Cardiac septum (tissue), 1 donor: ENCODE measurements at places on chromosomes 3 and 15.
A peak's percentile ranks its signal among the peaks of the same experiment; 100 is the strongest.

DNA sequence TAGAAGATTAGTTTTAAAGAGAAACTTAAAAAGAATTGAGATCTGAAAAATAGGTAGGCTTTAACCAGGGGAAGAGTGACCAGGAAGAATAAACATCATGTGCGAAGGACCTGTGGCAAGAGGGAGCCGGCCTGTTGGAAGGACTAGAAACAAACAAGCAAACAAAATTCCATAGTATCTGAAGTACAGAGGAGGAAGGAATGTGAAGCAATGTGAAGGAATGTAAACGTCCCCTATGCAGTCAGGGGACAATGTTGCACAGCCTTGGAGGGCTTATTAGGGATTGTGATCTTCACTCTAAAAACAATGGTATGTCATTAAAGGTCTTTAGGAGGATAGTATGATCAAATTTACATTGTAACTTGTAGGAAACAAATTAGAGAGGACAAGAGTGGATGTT is 84.4 kb upstream of the PLCL2 start:
- DNase-seq: no peak

GRCh38 chr3:103136621-103137020 is 701.8 kb downstream of the ZPLD1 start:
- no peak for DNase-seq

- DNase-seq: no peak
Measured at GRCh38 chr3:4865714-4866113, 113.5 kb upstream of the BHLHE40 start.

GRCh38 chr3:153246806-153247205 is 84.8 kb downstream of the RAP2B start:
- no peak for DNase-seq

DNA sequence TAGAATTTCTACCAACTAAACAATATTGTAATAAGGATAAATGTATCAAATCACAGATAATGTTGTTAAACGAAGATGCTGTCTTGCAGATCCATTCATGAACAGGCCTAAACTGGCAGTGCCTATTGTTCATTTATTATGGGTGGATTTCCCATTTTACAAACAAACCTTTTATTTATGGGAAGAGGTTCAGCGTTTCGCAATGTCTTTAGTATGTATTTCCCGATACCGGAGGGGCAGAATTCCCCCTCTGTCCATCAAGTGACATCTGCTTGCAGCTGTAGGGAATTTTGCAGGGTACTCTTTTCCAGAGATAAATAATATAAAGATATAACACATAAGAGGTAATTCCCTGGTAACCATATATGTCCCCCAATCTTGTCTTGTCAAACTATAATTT is 5.7 kb downstream of the CEP19 start:
- no peak for DNase-seq

GRCh38 chr15:83496766-83497165 is 49.6 kb downstream of the SH3GL3 start:
- DNase-seq: no peak

- DNase-seq: no peak
Measured at GRCh38 chr3:68485051-68485450, 447.3 kb downstream of the TAFA4 start.

GRCh38 chr3:117063930-117064329 is 354.4 kb downstream of the TUSC7 start:
- DNase-seq: no peak

DNA sequence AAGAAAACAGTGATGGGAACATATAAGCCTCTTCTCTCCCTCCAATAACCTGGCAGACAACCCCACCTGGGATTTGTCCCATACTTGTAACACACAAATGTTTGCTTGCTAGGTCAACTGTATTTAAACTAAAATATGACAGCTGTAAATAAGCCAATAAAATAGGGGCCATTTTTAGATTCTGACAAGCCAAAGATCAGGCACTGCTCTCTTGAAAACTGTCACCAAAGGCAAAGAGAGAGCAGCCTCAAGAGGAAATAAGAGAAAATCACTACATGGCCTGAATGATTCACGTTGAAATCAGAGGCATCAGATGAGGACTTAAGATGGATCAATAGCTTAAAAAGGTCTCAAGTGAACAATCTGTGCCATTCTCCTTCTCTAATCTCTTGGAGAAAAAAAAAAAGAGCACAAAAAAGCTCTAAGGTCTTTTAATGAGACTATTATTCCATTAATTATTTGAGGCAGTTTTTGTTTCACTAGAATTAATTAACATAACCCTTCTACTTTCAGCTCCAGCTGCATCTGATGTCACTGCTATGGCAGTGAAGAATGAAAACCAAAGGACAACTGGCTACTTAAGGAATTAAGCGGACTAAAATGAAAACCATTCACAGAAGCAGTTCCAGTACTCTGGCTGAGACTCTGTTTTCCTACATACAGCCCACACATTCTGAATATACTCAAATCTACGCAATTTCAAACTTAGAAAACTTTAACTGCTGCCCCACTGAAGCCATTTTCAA is 19.0 kb downstream of the MYO5A start:
- no peak for DNase-seq

DNA sequence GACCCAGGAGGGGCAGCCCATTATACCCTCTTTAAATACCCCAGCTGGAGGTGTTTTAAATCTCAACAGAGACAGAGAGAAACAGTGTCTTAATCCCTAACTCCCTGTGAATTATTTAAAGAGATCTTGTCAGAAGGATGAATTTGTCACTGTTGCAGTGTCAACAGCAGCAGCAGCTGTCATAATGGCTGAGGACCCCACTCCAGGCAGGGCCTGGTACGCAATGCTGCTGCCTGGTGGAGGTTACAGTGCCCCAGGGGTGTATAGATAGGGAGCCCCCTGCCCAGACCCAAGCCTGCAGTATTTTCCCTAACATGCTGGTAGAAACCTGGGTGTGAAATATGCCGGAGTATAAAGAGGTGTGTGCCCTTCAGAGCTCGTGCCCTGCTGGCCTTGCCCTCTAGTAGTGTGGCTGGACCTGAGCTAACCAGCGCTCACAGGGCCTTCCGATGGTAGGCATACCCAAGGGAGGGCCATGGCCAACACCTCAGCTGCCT is 143.0 kb downstream of the EPHB1 start:
- no peak for DNase-seq

GRCh38 chr15:83919319-83919830 is 265.5 kb downstream of the ADAMTSL3 start:
- DNase-seq: no peak

- DNase-seq: no peak
Measured at GRCh38 chr3:61117045-61117898, 134.0 kb downstream of the FHIT start.

GRCh38 chr3:187836823-187837770 is 91.8 kb upstream of the BCL6 start:
- DNase-seq: no peak

GRCh38 chr15:80682201-80682600 is 12.9 kb upstream of the ABHD17C start:
- DNase-seq: no peak

GRCh38 chr15:73426323-73426994 is 16.5 kb upstream of the REC114 start:
- DNase-seq: no peak

GRCh38 chr15:70090436-70091296 is 7.1 kb downstream of the TLE3 start:
- DNase-seq: no peak

- DNase-seq: no peak
Measured at GRCh38 chr15:42650208-42651066, 75.0 kb downstream of the STARD9 start.

GRCh38 chr3:7881946-7882345 is 619.7 kb upstream of the LMCD1 start:
- no peak for DNase-seq

DNA sequence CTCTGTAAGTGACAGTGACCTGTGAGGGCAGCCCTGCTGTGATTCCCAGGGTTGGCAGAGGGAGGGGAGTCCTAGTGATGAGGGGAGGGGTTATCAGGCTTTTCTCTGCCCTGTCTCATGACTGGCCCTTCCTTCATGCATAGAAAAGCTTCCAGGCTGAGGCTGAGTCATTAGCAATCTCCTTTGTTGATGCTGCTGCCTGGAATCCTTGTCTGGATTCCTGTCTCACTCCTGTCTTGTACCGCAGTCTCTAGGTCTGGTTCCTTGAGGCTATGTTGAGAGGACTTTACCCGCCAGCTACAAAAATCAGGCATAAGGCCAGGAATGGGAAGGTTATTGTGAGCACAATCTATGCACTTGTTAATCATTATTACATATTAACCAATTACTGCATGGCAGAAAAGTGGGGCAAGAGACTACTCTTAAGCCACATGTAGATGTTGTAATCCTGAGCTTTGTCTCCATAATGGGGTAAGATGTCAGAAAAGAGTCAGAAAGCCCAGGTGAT is 7.2 kb downstream of the KLHL6 start:
- no peak for DNase-seq

- DNase-seq: no peak
Measured at GRCh38 chr15:39629371-39629770, 48.5 kb downstream of the THBS1 start.

DNA sequence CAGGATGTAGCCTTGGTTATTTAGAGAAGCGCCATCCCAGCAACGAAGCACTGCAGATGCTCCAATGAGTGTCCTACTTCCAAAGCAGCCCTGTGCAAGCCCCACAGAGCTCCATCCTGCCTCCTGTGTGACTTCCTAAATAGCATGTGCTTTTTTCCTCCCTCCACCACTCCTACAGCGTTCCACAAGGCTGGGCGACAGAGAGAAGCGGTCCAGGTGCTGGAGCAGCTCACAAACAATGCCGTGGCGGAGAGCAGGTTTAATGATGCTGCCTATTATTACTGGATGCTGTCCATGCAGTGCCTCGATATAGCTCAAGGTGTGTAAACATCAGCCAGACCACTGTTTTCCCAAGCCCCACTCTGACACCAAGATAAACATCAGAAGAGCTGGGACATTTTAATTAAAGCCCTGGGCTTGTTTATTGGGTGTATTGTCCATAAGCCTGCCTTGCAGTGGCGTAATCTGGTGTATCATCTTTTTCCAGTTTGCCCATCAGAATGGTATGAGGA is 22.2 kb upstream of the RHO start:
- DNase-seq: no peak

DNA sequence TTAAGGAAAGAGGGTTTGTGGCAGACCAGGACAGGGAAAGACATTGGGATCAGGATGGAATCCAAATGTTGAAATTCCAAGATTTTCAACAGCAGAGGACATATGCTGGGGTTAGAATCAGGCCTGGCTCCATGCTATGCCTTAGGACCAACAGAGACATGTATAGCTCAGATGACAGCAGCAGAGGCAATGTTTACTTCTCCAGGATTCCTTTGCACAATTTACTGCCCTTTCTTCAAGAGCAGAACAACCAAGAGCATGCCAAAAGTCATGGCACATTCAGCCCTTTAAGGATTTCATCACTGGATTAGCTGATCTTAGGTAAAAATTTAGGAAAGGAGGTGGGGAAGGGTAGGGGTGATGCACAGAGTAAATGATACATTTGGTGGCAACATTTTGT is 69.6 kb upstream of the GSK3B start:
- DNase-seq: no peak

- DNase-seq: no peak
Measured at GRCh38 chr3:71102111-71102983, 481.2 kb downstream of the FOXP1 start.

DNA sequence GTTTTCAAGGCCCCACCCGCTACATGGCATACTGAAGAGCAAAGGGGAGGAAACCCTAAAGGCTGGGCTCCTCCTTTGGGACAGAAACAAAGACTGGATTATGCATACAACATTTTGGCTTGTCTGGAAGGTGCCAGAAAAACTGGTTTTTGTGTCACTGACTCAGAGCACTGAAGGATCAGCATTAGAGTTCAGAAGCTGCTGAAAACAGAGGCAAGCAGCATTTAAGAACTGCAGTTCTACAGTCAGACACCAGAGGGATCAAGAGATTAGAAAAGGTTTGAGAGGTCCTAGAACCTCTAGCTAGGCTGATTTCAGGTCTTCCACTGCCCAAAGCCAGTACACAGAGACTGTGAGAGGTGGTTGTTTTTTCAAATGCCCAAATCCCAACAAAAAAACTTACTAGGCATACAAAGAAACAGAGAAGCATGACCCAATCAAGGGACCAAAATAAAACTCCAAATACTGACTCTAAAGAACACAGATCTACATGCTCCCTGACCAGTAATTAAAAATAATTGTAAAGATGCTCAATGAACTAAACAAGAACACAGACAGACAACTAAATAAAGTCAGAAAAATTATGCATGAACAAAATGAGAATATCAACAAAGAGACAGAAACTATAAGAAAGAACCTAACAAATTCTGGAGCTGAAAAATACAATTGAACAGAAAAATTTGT is 91.2 kb downstream of the SENP2 start:
- DNase-seq: no peak

DNA sequence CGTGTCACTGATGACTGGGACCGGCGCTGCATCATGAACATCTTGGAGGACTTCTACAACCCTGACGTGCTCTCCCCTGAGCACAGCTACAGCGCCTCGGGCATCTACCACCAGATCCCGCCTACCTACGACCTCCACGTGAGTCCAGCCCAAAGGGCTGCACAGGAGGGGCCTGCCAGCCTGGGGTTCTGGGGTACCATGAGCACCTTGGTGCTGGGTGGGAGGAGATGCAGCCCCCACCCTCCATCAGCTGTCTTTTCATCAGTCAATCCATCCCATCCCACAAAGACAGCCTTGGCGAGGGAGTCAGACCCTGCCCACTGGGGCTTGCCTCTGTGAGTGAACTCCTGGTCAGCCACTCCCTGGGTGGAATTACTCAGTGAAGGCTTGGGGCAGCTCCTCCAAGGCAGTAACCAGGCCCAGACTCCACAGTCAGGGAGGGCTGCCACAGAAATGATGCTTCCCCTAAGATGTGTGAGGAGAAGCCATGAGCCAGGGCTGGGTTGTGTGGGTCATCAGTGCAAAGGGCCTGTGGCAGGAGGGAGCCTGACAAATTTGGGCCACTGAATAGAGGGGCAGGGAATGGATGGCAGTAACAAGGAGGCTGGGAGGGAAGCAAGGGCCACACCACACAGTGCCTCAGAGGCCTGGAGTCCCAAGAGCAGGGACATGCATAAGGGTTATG is 47.9 kb downstream of the SEMA3G start:
- peak; percentile 56 for DNase-seq

DNA sequence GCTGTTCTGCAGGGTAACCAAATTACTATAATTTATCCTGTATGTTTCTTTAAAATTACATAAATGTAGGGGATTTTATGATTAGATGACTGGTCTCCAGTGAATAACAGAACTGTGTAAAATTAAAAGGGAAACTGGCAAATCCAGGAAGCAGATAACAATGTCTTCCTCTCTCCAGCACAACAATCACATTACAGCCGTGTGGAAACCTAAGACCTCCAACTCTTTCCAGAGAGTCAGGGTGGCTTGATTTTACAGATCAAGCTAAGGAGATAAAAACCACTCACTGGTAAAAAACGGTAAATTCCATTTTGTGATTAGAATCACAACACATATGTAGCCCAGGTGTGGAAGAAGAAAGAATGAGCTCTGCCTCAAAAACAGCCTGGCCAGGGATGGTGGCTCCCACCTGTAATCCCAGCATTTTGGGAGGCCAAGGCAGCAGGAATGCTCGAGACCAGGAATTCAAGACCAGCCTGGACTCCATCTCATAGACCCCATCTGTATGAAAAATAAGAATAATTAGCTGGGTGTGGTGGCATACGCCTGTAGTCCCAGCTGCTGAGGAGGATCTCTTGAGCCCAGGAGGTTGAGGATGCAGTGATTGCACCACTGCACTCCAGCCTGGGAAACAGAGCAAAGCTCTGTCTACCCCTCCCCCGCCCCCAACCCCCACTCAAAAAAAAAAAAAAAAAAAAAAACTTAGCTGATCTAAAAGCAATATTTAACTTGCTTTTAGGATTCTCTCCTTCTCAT is 29.0 kb downstream of the IL17RD start:
- no peak for DNase-seq

- no peak for DNase-seq
Measured at GRCh38 chr15:67760901-67761300, 64.4 kb upstream of the SKOR1 start.
